ENCODE measurements at places on chromosomes 1 and 21. TPM values are rescaled to one million over a fixed set of nuclear protein-coding genes. Genes with fewer than 3 reads are reported as not detected.

- H3K27me3 ChIP-seq: no peaks in the 10 kb centered on the region
- no peaks in the 10 kb centered on the region for H3K36me3 ChIP-seq
- no peak for DNase-seq
- peak overlapping the region; percentile 78 for H3K27ac ChIP-seq
- peaks cover 7% of the 10 kb centered on the region for H3K4me1 ChIP-seq
Measured at GRCh38 chr1:207205614-207206061, 101.6 kb downstream of the C4BPA start.

DNA sequence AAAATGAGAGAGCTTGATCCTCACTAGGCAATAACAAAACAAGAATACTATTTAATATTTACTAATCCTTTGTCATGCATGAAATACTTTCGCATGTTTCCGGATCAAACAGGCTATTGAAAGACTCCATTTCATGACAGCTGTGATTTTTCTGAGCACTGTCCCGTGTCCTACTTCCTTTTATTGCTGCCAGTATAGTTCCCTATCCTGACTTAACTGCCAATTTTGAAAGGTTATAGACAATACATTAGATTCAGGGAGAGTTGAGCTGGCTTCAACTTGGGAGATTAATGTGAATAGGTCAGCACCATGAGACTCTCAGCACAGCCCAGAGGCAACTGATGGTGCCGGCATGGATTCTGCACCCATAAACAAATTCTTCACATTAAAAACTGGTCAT, 225.8 kb downstream of the VAV3 start:
- no peaks in the 10 kb centered on the region for H3K36me3 ChIP-seq
- no peaks in the 10 kb centered on the region for H3K27me3 ChIP-seq
- no peak overlapping the region for H3K27ac ChIP-seq
- H3K4me1 ChIP-seq: no peaks in the 10 kb centered on the region

GRCh38 chr21:45613396-45613795, 30.1 kb upstream of the PCBP3 start:
- no peak overlapping the region for H3K27ac ChIP-seq
- no peaks in the 10 kb centered on the region for H3K27me3 ChIP-seq
- no peak for DNase-seq
- H3K36me3 ChIP-seq: no peaks in the 10 kb centered on the region

- H3K4me3 ChIP-seq: no peak overlapping the region
- no peak overlapping the region for H3K27ac ChIP-seq
- no peak for DNase-seq
- H3K27me3 ChIP-seq: no peaks in the 10 kb centered on the region
- no peaks in the 10 kb centered on the region for H3K36me3 ChIP-seq
- 0 out of 2 replicates have a peak, but pooled peaks cover 5% of the 10 kb centered on the region for H3K4me1 ChIP-seq
Measured at GRCh38 chr1:84743896-84744295, 53.6 kb upstream of the SSX2IP start.

C1orf226 gene
- 6.0 TPM for total RNA-seq

- no peak overlapping the region for H3K27ac ChIP-seq
- H3K4me3 ChIP-seq: no peak overlapping the region
- no peak for DNase-seq
- H3K4me1 ChIP-seq: no peaks in the 10 kb centered on the region
- no peaks in the 10 kb centered on the region for H3K27me3 ChIP-seq
Measured at GRCh38 chr21:45516671-45517151, 25.5 kb downstream of the SLC19A1 start.

DNA sequence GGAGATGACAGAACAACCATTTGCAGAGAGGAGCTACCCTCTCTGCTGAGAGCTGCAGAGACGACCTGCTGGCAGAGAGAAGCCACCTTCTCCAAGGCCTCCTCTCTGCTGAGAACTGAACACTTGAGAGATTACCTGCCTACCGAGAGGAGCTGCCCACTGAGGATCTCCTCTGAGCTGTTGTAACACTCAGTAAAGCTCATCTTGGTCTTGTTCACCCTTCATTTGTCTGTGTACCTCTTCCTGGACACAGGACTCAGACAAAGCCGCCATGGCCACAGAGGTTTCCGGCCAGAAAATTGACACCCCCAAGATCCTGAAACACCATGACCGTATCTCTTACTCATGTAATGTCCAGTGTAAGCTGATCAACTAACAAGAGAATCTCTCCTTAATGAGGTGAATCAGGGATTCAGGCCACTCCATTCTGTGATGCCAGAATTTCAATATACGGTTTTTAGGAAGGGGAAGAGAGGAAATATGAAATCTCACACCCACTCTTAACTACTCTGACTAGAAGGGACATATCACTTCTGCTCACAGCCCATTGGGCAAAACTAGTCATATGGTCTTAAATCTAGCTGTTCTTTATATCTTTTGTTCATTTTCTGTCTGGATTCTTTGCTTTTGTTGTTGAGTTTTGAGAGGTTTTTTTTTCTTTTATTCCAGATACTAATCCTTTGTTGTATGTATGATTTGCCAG, 83.8 kb downstream of the RHOU start:
- no peak for DNase-seq
- no peak overlapping the region for H3K4me3 ChIP-seq

DNA sequence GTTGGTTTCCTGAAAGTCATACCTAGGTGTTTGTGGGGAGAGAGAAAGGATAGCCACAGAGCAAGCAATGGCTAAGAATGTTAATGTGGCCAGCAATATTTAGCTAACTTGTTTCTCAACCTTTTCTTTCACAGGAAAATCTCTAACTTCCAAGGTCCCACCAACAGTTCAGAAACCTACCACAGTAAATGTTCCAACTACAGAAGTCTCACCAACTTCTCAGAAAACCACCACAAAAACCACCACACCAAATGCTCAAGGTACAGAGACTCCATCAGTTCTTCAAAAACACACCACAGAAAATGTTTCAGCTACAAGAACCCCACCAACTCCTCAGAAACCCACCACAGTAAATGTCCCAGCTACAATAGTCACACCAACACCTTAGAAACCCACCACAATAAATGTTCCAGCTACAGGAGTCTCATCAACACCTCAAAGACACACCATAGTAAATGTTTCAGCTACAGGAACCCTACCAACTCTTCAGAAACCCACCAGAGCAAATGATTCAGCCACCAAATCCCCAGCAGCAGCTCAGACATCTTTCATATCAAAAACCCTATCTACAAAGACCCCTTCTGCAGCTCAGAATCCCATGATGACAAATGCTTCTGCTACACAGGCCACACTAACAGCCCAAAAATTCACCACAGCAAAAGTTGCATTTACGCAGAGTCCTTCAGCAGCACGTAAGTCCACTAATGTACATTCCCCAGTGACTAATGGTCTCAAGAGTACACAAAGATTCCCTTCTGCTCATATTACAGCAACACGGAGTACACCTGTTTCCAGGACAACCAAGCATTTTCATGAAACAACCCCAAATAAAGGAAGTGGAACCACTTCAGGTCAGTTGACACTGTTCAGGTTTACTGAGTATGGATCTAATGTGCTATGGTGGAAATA, 15.3 kb downstream of the CD55 start:
- H3K4me3 ChIP-seq: no peak overlapping the region
- DNase-seq: no peak
- H3K36me3 ChIP-seq: peaks cover 30% of the 10 kb centered on the region
- H3K4me1 ChIP-seq: no peaks in the 10 kb centered on the region

DNA sequence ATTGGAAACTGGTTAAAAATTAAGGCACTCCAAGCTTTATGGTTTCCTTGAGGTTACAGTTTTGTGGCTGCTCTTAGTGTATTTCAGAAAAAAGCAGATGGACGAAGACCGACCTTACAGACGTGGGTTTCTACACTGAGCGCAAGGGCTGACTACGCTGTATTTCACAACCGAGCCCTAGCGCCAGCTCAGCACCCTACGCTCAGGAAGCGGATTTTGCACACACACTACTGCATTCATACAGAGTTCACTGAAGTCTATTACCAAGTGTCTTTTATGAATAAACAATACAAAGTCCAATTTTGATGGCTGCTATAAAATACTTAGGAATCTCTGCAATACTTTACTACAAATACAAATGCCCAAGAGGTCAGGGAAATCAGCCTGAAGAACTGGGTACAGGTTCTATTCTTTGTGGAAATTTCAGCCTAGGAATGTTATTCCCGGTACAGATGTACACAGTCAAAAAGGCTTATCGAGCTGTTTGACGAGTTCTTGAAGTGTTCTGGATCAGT, 23.8 kb downstream of the PTTG1IP start:
- no peaks in the 10 kb centered on the region for H3K27me3 ChIP-seq
- peaks cover 64% of the 10 kb centered on the region for H3K36me3 ChIP-seq
- DNase-seq: no peak
- H3K4me3 ChIP-seq: no peak overlapping the region

ATF6 gene
- total RNA-seq: 22.8 TPM

- peak overlapping the region; percentile 30 for H3K27ac ChIP-seq
- H3K4me1 ChIP-seq: peaks cover 18% of the 10 kb centered on the region
- H3K36me3 ChIP-seq: peaks cover 49% of the 10 kb centered on the region
- DNase-seq: no peak
Measured at GRCh38 chr1:32100807-32101708, 6.8 kb upstream of the KPNA6 start.

CHIA gene
- total RNA-seq: not detected

- no peaks in the 10 kb centered on the region for H3K27me3 ChIP-seq
- H3K4me3 ChIP-seq: no peak overlapping the region
- peaks cover 10% of the 10 kb centered on the region for H3K4me1 ChIP-seq
- H3K27ac ChIP-seq: no peak overlapping the region
- H3K36me3 ChIP-seq: no peaks in the 10 kb centered on the region
Measured at GRCh38 chr1:112297536-112297935, 98.5 kb upstream of the CTTNBP2NL start.

DNA sequence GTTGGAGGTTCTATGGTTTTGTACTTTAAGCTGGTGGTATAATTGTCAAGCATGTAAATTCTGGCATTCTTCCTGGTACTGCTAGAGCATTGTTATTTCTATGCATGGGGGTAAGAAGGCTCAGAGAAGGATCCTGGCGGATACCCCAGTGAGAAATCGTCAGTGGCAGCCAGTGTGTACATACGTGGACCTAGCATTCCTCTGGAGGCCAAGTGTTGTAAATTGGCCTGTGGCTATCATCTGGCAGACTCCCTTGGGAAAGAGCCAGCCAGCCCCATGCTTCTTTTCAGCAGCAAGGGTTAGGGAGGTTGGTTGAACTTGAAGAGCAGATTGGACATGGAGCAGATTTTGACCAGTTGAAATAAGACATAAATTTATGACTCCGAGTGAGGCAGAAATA, 5.2 kb upstream of the AGO3 start:
- H3K27me3 ChIP-seq: no peaks in the 10 kb centered on the region
- no peak for DNase-seq
- peaks cover 4% of the 10 kb centered on the region for H3K4me1 ChIP-seq
- H3K36me3 ChIP-seq: peaks cover 2% of the 10 kb centered on the region

GRCh38 chr1:237799762-237800474, 90.8 kb downstream of the ZP4 start:
- H3K36me3 ChIP-seq: no peaks in the 10 kb centered on the region
- H3K4me1 ChIP-seq: no peaks in the 10 kb centered on the region
- H3K27ac ChIP-seq: no peak overlapping the region
- no peaks in the 10 kb centered on the region for H3K27me3 ChIP-seq
- H3K4me3 ChIP-seq: no peak overlapping the region

DNA sequence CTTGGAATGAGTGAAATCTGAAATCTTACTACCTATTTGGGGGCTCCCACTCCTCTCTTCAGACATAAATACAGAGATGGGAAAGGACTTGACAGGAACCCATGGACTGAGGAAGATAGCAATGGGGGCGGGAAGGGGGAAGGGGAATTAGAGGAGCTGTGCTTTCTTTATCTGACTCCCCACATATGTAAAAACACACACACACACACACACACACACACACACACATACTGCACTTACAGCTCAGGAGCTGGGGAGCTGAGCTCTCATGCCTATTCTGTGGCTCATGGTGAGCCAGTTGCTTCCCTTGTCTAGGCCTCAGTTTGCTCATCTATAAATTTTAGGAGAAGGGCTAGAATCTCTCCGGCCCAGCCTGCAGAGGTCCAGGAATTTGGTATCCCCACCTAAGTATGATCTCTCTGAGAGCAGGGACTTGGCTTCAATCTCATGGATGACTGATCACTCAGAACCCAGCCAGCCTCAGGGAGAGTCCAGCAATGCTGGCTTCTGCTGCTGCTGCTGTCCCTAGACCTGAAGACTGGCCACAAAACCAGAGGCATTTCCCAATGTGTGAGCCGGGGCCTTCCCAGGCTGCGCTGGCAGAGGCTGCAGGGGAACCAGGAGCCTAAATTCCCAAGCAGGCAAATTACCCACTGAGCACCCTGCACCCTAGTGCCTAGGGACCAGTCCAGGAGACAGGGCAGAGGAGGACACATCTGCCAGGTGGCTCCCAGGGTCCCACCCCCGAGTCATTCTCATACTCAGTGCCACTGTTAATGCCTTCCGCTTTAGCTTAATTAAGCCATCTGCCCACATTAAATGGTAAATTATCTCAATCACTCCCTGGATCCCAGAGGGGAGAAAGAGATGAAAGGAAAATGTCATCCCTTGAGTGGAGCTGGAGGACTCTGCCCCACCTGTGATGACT, 57.5 kb upstream of the RBM15 start:
- no peak overlapping the region for H3K27ac ChIP-seq
- H3K36me3 ChIP-seq: no peaks in the 10 kb centered on the region
- no peaks in the 10 kb centered on the region for H3K4me1 ChIP-seq
- no peak overlapping the region for H3K4me3 ChIP-seq

- H3K27ac ChIP-seq: no peak overlapping the region
- no peak for DNase-seq
- H3K27me3 ChIP-seq: peaks cover 49% of the 10 kb centered on the region
- H3K4me3 ChIP-seq: no peak overlapping the region
- H3K36me3 ChIP-seq: no peaks in the 10 kb centered on the region
Measured at GRCh38 chr1:165445388-165445787, 462 bp upstream of the RXRG start.

- no peak for DNase-seq
- H3K4me1 ChIP-seq: no peaks in the 10 kb centered on the region
- H3K27ac ChIP-seq: no peak overlapping the region
- no peaks in the 10 kb centered on the region for H3K27me3 ChIP-seq
Measured at GRCh38 chr1:232074265-232074664, 447.7 kb downstream of the DISC1 start.

DNA sequence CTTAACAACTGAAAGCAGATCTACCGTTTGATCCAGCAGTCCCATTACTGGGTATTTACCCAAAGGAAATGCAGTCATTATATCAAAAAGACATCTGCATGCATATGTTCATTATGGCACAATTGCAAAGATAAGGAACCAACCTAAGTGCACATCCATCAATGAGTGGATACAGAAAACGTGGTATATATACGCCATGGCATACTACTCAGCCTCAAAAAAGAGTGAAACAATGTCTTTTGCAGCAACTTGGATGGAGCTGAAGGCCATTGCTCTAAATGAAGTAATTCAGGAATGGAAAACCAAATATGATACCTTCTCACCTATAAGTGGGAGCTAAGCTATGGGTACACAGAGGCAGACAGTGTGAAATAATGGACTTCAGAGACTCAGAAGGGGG, 169.3 kb downstream of the ZBTB18 start:
- H3K4me1 ChIP-seq: peaks cover 10% of the 10 kb centered on the region
- no peak overlapping the region for H3K4me3 ChIP-seq
- H3K27me3 ChIP-seq: no peaks in the 10 kb centered on the region

IL22RA1 gene
- total RNA-seq: not detected

- H3K4me1 ChIP-seq: peaks cover 18% of the 10 kb centered on the region
- no peaks in the 10 kb centered on the region for H3K36me3 ChIP-seq
- no peak overlapping the region for H3K27ac ChIP-seq
- DNase-seq: no peak
- no peak overlapping the region for H3K4me3 ChIP-seq
Measured at GRCh38 chr21:25176637-25177412, 430.5 kb downstream of the MRPL39 start.

GRCh38 chr1:19925342-19926070, 2.1 kb upstream of the PLA2G2E start:
- H3K4me1 ChIP-seq: no peaks in the 10 kb centered on the region
- no peak for DNase-seq
- H3K27me3 ChIP-seq: peaks cover 6% of the 10 kb centered on the region
- H3K27ac ChIP-seq: no peak overlapping the region
- no peak overlapping the region for H3K4me3 ChIP-seq
- H3K36me3 ChIP-seq: no peaks in the 10 kb centered on the region
